ENCODE measurements at places on chromosomes 1 and 21. TPM values are rescaled to one million over a fixed set of nuclear protein-coding genes. Genes with fewer than 3 reads are reported as not detected.

The CFAP107 gene
- not detected for total RNA-seq

The KCNN3 gene
- 0.37 TPM for total RNA-seq

The GLUL gene
- total RNA-seq, result 336 TPM

The RIMKLA gene
- total RNA-seq, result not detected

The PLA2G5 gene
- total RNA-seq, result 0.84 TPM

- DNase-seq, result no peak
Measured at GRCh38 chr1:190286111-190286510, 191.6 kb downstream of the BRINP3 start.

DNA sequence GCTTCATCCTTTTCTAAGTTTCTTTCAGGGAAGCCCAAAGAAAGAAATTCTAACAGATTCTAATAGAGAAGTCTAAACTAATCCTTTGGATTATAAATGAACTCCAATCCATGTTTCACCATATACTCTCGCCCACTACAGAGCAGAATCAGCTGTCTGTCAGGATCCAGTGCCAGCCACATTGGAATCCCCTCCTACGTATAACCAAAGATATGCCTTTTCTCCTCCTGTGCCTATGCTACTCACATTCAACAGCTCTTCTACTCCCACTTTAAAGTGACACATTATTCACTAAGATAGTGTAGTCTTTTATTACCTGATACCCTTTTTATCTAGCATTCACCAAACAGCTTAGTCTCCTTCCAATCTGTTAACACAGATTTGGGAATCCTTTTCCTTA lies 3.1 kb downstream of the ETV3 start:
- no peak for DNase-seq

- peak; percentile 20 for DNase-seq
Measured at GRCh38 chr1:116411784-116412479, 38.9 kb downstream of the ATP1A1 start.

- DNase-seq, result no peak
Measured at GRCh38 chr1:63916485-63917360, 142.9 kb downstream of the ROR1 start.

DNA sequence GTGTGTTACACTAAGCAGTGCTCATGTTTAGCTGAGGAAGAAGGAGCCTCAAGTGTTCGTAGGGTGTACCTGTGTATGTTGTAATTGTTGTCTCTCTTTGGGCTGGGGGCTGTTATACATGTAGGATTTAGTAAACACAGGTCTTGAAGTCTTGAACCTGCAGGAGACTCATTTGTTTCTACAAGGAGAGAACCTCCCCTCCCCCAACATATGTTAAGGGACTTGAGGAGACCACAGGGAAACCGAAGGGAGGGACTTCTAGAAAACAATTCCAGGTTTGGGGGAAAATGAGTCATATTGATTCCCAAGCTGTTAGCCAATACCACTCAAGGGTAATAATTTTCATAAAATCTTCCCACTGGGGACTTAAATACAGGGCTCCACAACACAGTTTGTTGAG lies 25.0 kb upstream of the AGBL4 start:
- no peak for DNase-seq

Data from M059J (cell line).